Right lobe of liver (tissue), 6 donors: ENCODE measurements at places on chromosomes 5 and 9.

- H3K4me1 ChIP-seq: no peaks in the 10 kb centered on the region
- H3K36me3 ChIP-seq: no peaks in the 10 kb centered on the region
- DNase-seq: no peak
- H3K4me3 ChIP-seq: no peak overlapping the region
- H3K27me3 ChIP-seq: no peaks in the 10 kb centered on the region
These were observed 442.4 kb upstream of the ZNF462 start for GRCh38 chr9:106420511-106420944.

DNA sequence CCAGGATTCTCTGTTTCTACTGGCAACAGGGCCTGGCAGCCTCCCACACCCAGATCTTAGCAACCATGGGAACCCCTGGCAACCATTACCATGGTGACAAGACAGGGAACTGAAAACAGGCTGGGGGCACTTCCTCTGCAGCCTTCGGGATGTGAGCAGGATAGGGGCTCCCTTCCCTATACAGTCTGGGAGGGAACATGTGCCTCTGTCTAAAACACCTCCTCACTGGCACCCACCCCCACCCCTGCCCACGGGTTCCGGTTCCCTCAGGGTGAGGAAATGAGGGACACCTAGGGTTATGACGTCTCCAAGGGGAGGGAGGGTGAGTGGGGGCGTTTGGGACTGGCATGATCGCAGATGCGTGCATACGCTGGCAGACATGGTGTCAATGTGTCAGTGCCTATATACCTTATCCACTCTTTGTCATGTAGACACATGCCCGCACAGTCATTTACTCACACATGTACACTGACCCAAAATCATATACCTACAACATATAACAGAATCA is 3.0 kb upstream of the DNAJB5 start:
- H3K27ac ChIP-seq: no peak overlapping the region
- H3K27me3 ChIP-seq: no peaks in the 10 kb centered on the region
- no peak overlapping the region for H3K4me3 ChIP-seq
- no peak for DNase-seq
- no peaks in the 10 kb centered on the region for H3K36me3 ChIP-seq

- no peaks in the 10 kb centered on the region for H3K4me1 ChIP-seq
- H3K36me3 ChIP-seq: peaks cover 15% of the 10 kb centered on the region
- no peak for DNase-seq
- H3K27me3 ChIP-seq: no peaks in the 10 kb centered on the region
These were observed 39.8 kb downstream of the RBM27 start for GRCh38 chr5:146243247-146243646.

DNA sequence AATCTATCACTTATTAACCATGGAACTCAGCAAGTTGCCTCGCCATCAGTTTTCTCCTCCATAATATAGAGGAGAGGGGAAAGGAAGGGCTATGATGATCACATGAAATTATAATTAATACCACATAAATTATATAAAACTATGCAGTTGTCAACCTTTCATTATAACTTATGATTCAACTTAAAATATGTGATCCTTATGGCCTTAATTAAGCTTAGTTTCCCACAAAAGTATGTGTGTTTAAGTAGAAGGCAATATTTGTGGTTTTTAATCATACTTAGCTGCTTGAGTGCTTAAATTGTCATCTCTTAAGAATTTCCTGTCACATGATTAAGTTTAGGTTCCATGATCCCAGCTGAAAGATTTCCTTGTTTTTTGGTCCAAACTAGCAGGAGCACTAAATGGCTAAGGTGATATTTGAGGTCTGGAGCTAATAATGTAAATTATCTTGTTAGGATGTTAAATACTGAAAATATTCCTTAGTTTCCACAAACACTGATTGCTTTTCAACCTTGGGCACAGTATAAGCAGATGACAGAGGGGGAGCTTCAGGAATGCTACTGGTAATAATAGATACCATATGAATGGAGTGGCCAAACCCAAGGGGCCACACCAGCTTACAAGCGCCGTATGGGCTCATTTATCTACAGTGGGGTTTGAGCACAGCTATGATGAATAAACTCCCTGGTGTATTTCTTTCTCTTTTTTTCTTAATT is 26.4 kb upstream of the F2R start:
- no peaks in the 10 kb centered on the region for H3K27me3 ChIP-seq
- H3K27ac ChIP-seq: peak overlapping the region; percentile 24
- no peaks in the 10 kb centered on the region for H3K36me3 ChIP-seq
- no peak overlapping the region for H3K4me3 ChIP-seq

DNA sequence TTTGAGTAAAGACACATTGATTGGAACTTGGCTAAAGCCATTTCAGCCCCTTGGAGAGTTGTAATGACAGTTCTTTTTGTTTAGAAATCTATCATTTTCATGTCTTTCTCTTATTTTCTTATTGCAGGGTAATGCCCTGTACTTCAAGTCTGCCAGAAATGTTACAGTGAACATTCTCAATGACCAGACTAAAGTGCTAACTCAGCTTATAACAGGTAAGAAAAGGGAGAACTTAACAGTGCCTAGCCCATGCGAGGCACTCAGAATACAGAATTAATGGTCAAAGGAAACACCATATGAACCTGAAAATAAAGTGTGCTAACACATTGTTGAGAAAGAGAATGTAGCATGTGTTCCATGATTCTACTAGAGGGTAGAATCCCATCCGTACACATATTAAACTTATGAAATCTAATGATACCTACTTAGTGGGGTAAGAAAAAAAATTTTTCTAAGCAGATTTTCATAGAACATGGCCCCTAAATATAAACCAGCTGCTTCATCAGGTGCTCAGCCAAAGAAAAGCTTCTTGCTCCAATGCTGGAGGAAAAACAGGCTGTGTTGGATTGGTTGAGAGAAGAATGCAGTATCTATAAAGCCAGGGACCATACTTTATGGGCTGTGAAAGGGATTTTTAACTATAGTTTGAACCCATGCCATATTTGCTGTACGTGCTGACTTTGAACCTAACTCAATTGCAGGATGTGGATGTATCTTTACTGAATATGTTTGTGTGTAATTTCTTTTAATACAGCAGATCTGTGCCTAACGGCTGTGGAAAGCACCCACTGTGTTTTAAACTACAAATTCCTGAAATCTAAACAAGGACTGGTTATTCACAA is 260.8 kb upstream of the PPP1R2B start:
- H3K27ac ChIP-seq: no peak overlapping the region
- H3K4me1 ChIP-seq: peaks cover 12% of the 10 kb centered on the region
- no peaks in the 10 kb centered on the region for H3K27me3 ChIP-seq
- H3K4me3 ChIP-seq: no peak overlapping the region
- no peaks in the 10 kb centered on the region for H3K36me3 ChIP-seq

- no peak overlapping the region for H3K27ac ChIP-seq
- DNase-seq: no peak
- no peak overlapping the region for H3K4me3 ChIP-seq
- no peaks in the 10 kb centered on the region for H3K27me3 ChIP-seq
- H3K4me1 ChIP-seq: no peaks in the 10 kb centered on the region
These were observed 84.8 kb downstream of the PJA2 start for GRCh38 chr5:109324931-109325330.

GRCh38 chr9:68643901-68644809 is 60.9 kb upstream of the PIP5K1B start:
- H3K27me3 ChIP-seq: no peaks in the 10 kb centered on the region
- H3K4me1 ChIP-seq: no peaks in the 10 kb centered on the region
- H3K36me3 ChIP-seq: no peaks in the 10 kb centered on the region
- DNase-seq: no peak

- no peak overlapping the region for H3K27ac ChIP-seq
- H3K4me1 ChIP-seq: no peaks in the 10 kb centered on the region
- no peak overlapping the region for H3K4me3 ChIP-seq
- H3K36me3 ChIP-seq: no peaks in the 10 kb centered on the region
- H3K27me3 ChIP-seq: no peaks in the 10 kb centered on the region
These were observed 279.7 kb downstream of the GADD45G start for GRCh38 chr9:89884356-89885083.

GRCh38 chr5:22970491-22970890 is 117.3 kb upstream of the CDH12 start:
- no peaks in the 10 kb centered on the region for H3K36me3 ChIP-seq
- H3K4me1 ChIP-seq: no peaks in the 10 kb centered on the region
- no peak overlapping the region for H3K27ac ChIP-seq
- H3K4me3 ChIP-seq: no peak overlapping the region
- DNase-seq: no peak

GRCh38 chr9:130610862-130611707 is 31.7 kb downstream of the FUBP3 start:
- no peak overlapping the region for H3K27ac ChIP-seq
- H3K36me3 ChIP-seq: peaks cover 29% of the 10 kb centered on the region
- H3K4me1 ChIP-seq: no peaks in the 10 kb centered on the region
- no peaks in the 10 kb centered on the region for H3K27me3 ChIP-seq
- no peak for DNase-seq

DNA sequence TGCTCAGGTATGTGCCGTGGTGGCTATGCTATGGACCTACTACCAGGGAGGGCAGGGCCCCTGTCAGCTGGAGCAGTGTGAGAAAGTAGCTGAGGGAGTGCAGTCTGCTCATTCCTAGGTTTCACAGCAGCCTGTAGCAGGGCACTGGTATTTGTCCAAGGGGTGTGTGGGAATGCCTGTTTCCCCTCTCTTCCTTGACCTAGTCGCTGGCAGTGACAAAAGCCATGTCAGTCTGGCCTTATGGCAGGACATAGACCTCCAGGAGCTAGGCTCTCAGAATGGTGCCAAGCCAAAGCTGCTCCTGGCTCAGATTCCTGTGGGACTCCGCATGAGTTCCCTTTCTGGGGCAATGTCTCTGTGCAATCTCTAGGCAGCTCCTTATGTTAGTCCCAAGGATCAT is 253.9 kb upstream of the TYRP1 start:
- H3K27ac ChIP-seq: no peak overlapping the region
- H3K27me3 ChIP-seq: no peaks in the 10 kb centered on the region
- no peak overlapping the region for H3K4me3 ChIP-seq
- no peaks in the 10 kb centered on the region for H3K36me3 ChIP-seq
- no peak for DNase-seq
- H3K4me1 ChIP-seq: no peaks in the 10 kb centered on the region

GRCh38 chr5:61600945-61601511 is 269.0 kb downstream of the ZSWIM6 start:
- no peak for DNase-seq
- H3K27ac ChIP-seq: no peak overlapping the region
- no peaks in the 10 kb centered on the region for H3K27me3 ChIP-seq
- H3K4me1 ChIP-seq: no peaks in the 10 kb centered on the region
- H3K36me3 ChIP-seq: no peaks in the 10 kb centered on the region
- H3K4me3 ChIP-seq: no peak overlapping the region

DNA sequence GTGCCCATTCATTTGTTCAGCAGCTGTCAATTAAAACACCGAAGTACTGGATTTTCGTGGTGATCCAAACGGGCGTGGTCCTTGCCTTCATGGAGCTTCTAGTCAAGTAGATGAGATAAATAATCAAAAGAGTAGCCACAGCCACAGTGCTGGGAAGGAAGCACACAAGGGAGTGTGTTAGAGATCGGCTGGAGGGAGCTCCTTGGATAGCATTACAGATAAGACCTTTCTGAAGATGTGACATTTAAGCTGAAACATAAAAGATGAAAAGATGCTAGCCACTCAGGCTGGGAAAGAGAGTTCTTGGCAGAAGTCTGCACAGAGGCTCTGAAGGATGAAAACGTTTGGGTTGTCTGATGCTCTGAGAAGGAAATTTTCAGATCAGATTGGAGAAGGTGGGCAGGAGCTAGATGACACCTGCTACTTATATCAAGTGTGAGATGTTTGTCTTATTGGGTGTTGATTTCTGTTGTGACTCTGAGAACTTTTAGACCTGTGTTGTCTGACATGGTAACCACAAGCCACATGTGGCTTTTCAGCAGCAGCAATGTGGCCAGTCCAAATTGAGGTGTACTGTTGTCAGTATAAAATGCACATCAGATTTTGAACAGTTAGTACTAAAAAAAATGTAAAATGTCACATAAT is 123.9 kb downstream of the TLE4 start:
- H3K4me3 ChIP-seq: no peak overlapping the region
- no peaks in the 10 kb centered on the region for H3K27me3 ChIP-seq
- no peak for DNase-seq
- H3K36me3 ChIP-seq: no peaks in the 10 kb centered on the region
- H3K4me1 ChIP-seq: no peaks in the 10 kb centered on the region
- H3K27ac ChIP-seq: no peak overlapping the region

GRCh38 chr9:98781588-98782383 is 14.6 kb downstream of the ANKS6 start:
- no peaks in the 10 kb centered on the region for H3K4me1 ChIP-seq
- H3K27ac ChIP-seq: no peak overlapping the region
- no peak for DNase-seq
- H3K27me3 ChIP-seq: no peaks in the 10 kb centered on the region

GRCh38 chr5:31759925-31760324 is 121.0 kb downstream of the PDZD2 start:
- no peak for DNase-seq
- no peaks in the 10 kb centered on the region for H3K27me3 ChIP-seq
- no peak overlapping the region for H3K27ac ChIP-seq
- no peak overlapping the region for H3K4me3 ChIP-seq
- H3K4me1 ChIP-seq: no peaks in the 10 kb centered on the region

- DNase-seq: no peak
- H3K27ac ChIP-seq: no peak overlapping the region
- no peaks in the 10 kb centered on the region for H3K27me3 ChIP-seq
- H3K4me3 ChIP-seq: no peak overlapping the region
These were observed 1249.3 kb downstream of the CDH12 start for GRCh38 chr5:21603796-21604195.

- no peak overlapping the region for H3K27ac ChIP-seq
- no peaks in the 10 kb centered on the region for H3K27me3 ChIP-seq
These were observed 13.9 kb upstream of the KIF12 start for GRCh38 chr9:114112778-114113584.

- peak overlapping the region; percentile 15 for H3K4me3 ChIP-seq
- H3K27me3 ChIP-seq: peaks cover 4% of the 10 kb centered on the region
- H3K36me3 ChIP-seq: no peaks in the 10 kb centered on the region
- no peak overlapping the region for H3K27ac ChIP-seq
- DNase-seq: no peak
These were observed 715 bp downstream of the FGF10 start for GRCh38 chr5:44388321-44389089.

DNA sequence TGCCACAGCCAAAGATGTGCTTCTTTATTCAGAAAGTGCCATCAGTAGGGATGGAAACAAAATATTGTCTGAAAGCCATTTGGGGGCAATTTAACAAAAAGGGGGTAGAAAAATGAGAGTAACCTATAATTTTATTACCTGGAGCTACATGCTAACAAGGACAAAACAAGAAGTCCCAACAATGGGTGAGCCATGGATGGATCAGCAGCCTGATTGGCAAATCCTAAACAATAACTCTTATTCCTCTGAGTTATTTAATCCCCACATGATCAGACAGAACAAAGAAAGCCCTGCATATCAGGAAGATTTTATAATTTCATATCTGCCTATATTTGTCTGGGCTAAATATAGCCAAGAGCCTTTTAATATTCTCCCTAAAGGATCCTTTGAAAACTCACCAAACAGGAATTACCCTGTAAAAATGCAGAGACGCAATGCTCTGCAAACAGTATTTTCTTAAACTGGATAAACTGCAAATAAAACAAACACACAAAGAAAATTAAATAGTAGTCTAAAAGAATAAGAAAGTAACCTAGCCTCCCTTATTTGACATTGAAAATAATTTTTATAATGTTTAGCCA is 483.4 kb downstream of the ZNF608 start:
- H3K27ac ChIP-seq: no peak overlapping the region
- H3K27me3 ChIP-seq: no peaks in the 10 kb centered on the region
- no peak for DNase-seq
- no peaks in the 10 kb centered on the region for H3K4me1 ChIP-seq

- H3K36me3 ChIP-seq: no peaks in the 10 kb centered on the region
- no peaks in the 10 kb centered on the region for H3K27me3 ChIP-seq
- no peak for DNase-seq
- H3K4me1 ChIP-seq: no peaks in the 10 kb centered on the region
These were observed 91.4 kb upstream of the RANBP6 start for GRCh38 chr9:6106711-6107339.
